Renal pelvis (tissue), 12 donors: ENCODE measurements at places on chromosomes 6 and 20. TPM values are rescaled to one million over a fixed set of nuclear protein-coding genes. Genes with fewer than 3 reads are reported as not detected.

- DNase-seq: no peak
Measured at GRCh38 chr6:126641641-126642040, 301.7 kb downstream of the CENPW start.

DNA sequence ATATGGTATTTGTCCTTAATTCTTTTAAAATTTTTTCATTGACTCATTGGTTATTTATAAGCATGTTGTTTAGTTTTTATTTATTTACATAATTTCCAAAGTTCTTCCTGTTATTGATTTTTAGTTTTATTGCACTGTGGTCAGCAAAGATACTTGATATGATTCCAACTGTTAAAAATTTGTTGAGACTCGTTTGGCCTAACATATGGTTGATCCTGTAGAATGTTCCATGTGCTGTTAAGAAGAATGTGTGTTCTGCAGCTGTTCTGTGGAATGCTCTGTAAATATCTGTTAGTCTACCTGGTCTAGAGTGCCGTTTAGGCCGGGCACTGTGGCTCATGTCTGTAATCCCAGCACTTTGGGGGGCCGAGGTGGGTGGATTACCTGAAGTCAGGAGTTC, 197.7 kb downstream of the CD109 start:
- no peak for DNase-seq

GRCh38 chr20:19522071-19522801, 235.8 kb upstream of the RIN2 start:
- no peak for DNase-seq

DNA sequence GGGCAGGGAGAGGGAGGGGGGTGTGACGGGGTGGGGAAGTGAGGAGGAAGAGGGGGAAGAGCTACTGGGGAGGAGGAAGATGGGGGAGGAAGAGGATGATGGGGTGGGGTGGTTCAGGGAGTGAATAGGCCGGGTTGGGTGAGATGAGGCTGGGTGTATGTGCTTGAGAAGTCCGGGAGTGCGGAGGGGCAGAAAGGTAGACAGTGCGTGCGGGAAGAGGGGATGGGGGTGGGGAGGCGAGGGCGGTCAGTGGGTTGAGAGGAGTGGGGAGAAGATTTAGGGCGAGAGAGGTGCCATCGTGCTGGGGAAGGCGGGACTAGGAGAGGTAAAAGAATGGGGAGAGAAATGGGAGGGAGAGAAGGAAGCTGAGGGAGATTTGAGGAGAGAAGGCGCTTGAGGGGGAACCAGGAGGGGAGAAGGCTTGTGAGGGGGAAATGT, 30.9 kb upstream of the NOTCH4 start:
- DNase-seq: no peak

- no peak for DNase-seq
Measured at GRCh38 chr6:39225946-39226437, 3.3 kb downstream of the KCNK5 start.

Gene HLA-DPA1
- polyA plus RNA-seq: 9.8 TPM

Gene SMIM13
- polyA plus RNA-seq: 15.7 TPM

Gene GRM1
- polyA plus RNA-seq: 0.27 TPM

Gene PPP1R3G
- 1.8 TPM for polyA plus RNA-seq

Gene SIRPG
- not detected for polyA plus RNA-seq

Gene LPA
- polyA plus RNA-seq: 0.26 TPM

Gene NCR2
- not detected for polyA plus RNA-seq
